ENCODE measurements at places on chromosomes 5 and 9.

- DNase-seq: no peak
Observed at GRCh38 chr9:114693248-114693855, 11.4 kb upstream of the TEX48 start.

DNA sequence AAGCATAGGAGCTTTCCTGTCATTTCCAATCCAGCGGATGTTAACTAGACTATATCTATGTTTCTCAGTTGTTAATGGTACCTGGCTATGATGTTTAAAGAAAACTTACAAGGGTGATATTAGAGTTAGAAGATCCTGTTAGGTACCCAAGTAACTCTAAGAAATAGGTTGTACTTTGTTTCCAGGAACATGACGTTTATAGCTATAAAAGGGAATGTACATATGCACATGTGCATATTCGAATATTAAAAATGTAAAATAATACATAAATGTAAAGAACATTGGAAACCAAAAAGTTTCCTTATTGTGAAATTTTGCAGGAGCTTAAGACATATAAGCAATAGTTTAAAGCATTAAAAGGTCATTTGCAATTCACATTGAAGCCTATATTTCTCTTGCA is 247.7 kb upstream of the EDIL3 start:
- no peak for DNase-seq

DNA sequence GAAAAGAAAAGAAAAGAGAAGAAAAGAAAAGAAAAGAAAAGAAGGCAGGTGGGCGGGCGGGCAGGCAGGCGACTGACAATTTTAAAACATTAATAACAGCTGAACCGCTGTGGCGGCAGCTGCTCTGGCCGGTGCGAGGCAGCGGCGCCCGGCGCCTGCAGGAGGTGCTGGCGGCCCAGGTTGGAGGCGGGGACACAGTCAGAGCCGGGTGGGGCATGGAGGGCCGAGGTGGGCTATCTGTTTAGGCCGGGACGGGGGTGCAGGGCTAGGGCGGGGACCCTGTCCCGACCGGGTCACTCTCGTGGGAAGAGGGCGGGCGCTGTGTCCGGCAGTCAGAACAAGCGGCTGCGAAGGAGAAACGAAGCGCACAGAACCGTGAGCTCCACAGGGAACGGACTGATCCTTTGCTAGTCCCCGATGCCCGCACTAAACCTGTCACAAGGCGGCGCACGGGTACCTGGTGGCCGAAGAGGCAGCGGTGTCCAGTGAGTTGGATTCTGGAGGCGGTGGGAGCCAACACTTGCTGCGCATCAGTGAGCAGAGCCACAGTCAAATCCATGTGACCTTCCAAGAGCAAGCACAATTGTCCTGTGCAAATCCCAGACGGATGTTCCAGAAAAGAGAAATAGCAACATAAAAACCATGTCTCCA is 13.6 kb upstream of the ALDOB start:
- DNase-seq: peak; percentile 85

- DNase-seq: peak; percentile 76
Observed at GRCh38 chr9:90393365-90394152, 249.1 kb downstream of the DIRAS2 start.

DNA sequence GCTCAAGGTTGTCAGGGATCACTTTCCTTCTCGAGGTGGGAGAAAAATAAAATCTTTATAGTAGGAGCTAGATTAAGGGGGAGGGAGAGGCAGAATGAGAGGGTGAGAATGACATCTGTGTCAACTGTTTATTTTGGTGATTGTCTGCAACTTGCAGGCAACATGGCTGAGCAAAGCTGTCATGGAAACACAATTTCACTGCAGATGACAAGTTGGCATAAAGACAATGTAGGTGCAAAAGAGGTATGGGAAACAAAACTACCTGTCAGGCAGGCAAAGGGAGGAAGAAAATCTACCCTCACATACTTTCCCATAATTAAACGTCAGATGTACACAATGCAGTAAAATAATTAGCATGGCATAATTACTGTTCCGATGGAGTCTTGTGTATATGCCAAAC is 167.4 kb downstream of the SLIT3 start:
- no peak for DNase-seq

DNA sequence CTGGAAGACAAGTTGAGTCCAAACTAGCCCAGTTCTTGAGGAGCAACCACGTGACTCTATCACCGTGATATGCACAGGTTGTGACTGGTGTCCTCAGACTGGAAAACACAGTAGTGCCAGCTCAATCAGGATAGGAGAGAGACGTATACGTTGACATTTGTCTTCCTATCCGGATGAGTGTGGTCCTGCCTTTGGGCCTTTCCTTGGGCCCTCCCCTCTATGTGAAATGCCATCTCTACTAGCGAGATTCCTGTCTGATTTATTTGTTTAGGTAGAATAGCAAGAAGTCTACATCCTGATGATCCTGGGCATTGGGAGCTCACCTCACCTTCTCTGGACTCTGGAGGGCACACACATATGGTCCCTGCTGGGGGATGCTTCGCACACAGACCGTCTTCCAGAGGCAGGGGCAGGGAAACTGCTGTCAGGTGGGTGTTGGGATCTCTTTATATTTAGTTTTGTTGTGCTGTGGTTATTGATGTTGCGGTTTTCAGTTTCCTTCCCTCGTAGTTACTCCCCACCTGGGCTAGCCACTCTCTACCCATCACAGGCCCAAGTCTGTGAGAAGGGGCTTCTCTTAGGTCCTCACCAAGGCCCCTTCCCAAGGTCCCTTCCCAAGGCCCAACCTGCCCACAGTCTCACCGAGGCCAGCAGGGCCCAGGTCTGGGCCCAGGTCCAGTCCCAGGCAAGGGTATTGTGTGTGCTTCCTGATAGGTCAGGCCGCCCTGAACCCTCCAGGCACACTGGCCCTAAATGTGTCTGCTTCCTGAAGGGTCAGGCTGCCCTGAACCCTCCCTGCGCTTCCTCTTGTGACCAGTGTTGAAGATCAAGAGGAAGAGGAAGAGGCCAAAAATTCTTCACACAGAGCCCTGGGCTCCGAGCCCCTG is 19.0 kb upstream of the SPINK4 start:
- DNase-seq: no peak

DNA sequence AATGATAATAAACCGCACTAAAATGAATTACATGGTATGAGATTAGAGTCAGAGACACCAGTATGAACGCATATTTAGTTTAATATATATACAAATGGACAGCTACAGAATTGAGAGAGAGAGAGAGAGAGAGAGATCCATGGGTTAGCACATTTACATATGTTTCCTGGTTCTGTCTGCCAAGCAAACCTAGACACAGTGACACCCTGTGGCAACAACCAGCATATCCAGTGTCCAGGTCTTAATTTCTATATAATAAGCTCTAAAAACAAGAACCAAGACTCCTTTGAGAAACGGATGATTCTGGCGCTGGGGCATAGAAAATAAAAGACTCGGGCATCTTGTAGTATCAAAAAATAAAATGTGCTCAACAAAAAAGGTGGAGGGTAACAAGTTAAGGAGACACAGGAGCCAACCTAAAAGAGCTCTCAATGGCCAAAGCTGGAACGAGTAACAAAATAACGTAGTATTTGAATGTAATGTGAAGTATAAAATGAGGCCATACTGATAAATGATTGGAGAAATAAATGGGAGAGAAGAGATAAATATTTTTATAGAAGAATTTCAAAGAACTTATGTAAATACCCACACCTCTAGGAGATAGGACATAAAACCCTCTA is 84.5 kb downstream of the RFX3 start:
- DNase-seq: peak; percentile 27

DNA sequence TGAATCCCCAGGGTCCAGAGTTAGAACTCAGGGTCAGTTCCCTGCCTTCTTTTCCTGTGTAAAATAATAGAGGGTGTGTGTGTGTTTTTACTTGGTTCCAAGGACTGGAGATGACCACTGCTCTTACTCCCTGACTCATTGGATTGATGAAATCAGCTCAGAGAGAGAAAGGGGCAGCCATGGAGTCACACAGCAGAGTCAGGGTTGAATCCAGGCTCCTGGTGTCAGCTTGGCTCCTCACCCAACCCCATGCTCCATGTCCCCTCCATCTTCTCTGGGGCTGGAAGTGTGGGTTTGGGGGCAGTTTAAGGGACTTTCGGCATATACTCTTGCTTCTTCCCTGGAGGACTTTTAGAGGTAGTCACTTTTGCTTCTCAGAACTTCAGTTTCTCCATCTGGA is 21.6 kb downstream of the DAB2IP start:
- no peak for DNase-seq

DNA sequence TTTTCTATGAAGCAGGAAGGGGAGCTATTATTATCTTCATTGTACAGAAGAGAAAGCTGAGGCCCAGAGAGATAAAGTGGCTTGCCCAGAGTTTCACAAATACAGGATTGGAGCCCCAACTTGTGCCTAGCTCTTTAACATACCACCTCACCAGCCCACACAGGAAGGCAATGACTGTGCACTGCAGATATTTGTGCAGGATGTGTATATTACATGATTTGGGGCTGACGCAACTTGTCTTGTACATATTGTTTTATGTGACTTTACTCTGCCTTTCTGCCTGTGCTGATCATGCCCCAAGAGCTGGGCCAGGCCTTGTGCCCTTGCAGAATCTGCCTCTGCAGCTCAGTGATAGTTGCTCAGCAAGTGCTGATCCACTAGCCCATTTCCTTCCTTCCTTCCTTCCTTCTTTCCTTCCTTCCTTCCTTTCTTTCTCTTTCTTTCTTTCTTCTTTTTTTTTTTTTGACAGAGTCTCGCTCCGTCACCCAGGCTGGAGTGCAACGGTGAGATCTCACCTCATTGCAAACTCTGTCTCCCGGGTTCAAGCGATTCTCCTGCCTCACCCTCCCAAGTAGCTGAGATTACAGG is 106.6 kb upstream of the TBCA start:
- no peak for DNase-seq

- DNase-seq: no peak
Observed at GRCh38 chr5:90612919-90613318, 54.3 kb downstream of the ADGRV1 start.

DNA sequence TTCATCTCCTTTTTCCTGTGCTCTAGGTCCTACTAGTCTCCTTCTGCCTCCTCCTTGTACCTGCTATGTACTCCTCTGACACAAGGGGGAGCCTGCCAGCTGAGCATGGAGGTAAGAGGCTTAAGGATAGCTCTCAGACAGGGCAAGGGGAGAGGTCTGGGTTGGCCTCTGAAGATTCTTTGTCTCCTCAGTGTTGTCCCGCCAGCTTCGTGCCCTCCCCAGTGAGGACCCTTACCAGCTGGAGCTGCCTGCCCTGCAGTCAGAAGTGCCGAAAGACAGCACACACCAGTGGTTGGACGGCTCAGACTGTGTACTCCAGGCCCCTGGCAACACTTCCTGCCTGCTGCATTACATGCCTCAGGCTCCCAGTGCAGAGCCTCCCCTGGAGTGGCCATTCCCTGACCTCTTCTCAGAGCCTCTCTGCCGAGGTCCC is 3.8 kb downstream of the CREB3 start:
- DNase-seq: peak; percentile 72

GRCh38 chr5:134020188-134020587 is 15.4 kb upstream of the VDAC1 start:
- peak; percentile 78 for DNase-seq

DNA sequence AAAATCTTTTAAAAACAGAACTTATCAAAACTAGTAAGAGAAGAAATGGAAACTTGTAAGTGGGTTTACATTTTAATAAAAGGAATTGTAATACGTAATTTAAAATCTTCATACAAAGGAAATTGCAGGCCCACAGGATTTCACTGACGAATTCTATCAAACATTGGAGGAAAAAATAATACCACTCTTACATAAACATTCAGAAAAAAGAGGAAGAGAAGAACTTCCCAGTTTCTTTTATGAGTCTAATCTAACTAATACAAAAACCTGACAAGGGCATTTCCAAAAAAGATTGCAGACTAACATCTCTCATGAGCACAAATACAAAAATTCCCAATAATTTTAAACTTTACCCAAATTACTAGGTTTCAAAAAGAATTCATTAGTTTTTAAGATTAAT is 149.0 kb downstream of the RANBP17 start:
- no peak for DNase-seq

DNA sequence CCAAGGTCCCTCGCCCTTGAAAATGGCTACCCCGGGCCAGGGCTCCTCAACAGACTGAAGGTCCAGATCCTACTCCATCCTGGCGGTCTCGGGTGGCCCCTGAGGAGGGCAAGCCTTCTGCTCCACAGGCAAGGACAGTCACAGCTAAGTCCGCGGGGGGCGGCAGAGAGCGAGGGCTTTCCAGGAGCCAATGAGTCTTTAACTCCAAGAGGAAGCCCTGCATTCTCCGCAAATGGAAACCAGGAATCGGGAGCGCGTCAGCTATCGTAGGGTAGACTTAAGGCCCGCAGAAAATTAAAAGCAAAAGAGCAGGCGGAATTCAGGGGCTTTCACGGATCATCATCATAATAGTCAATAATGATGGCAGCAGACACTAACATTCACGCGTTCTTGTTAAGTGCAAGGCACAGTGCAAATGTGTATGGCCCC is 87.8 kb upstream of the TNFAIP8 start:
- DNase-seq: peak; percentile 93

- DNase-seq: no peak
Observed at GRCh38 chr5:95565280-95565920, 10.5 kb downstream of the ARSK start.

DNA sequence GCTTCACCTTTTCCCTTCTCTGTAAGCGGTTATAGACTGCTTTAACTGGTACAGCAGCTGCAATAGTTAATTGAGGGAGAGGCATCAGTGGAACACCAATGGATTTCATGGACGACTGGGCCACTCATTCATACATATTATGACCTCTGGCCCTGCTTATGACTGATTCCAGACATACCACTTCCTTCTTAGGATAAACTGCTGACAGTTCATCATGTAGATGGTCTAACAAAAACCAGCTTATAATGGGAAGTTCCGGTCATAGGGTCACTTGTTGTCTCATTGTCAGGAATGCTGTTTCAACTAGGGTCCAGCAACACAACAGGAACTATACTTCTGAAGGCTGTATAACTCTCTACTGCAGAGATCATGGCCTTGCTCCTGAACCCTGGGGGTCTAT is 265.2 kb upstream of the RASA1 start:
- DNase-seq: no peak

DNA sequence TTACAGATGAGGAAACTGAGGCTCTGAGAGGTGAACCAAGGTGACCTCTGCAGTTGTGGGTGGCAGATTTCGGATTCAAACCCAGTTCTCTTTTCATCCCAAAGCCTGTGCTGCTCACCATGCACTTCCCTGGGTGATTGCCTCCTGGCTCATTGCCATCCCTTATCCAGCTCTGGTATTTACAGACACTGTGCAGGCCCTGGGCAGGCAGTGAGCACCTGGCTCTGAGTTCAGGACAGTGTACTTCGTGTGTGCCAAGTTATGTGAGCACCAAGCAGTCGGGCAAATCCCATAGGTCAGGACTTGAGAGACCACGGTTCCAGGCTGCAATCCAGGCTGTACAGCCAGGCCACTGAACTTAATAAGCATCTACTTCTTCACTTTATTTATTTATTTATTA is 1.4 kb downstream of the LRSAM1 start:
- peak; percentile 15 for DNase-seq

GRCh38 chr9:86942281-86943200 is 4.8 kb downstream of the GAS1 start:
- DNase-seq: no peak
